Right ventricle myocardium inferior (tissue), 1 donor: ENCODE measurements at places on chromosomes 1 and 21.

DNA sequence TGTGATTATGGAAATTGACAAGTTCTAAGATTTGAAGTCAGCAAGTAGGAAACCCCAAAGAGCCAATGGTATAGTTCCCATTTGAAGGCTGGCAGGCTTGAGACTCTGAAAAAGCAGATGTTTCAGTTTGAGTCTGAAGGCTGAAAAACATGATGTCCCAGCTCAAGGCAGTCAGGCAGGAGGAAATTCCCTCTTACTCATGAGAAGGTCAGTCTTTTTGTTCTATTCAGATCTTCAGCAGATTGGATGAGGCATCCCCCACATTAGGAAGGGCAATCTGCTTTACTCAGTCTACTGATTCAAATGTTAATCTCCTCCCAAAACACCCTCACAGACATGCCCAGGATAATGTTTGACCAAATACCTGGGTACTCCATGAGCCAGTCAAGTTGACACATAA lies 372.5 kb upstream of the ST6GALNAC5 start:
- DNase-seq: no peak

DNA sequence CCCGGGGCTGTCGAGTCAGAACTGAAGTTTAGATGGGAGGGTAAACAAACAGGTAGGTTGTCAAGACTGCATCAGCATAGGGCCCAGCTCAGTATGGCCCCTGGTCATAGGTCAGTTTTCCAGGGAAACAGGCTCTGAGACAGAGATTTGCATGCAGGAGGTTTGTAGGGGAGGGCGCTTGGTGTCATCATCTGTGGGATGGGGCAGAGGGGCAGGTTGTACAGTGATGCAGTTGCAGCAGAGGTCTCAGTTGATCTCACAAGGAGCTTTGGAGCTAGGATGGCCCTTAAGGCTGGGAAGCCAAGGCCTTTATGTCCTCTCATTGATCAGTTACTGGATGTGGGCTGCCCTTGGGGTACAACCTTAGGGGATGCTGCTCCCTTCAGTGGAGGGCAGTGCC lies 38.5 kb upstream of the KCNA10 start:
- DNase-seq: no peak

DNA sequence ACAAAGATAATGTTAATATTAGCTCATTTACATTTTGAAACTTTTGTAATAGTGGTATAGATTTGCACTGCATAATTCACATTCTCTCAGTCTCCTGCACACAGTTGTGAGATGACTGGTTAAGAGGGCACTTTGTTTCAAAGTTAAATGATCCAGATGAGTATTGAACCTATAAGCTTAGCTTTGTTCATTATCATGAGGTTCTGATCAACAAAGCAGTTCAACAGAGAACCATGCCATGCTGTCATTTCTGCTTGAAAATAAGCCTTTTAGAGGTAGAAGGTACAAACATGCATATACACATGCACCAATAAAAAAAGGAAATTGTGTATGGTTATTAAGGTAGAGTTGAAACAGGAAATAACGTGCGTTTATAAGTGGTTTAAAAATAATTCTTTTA lies 4.8 kb downstream of the RAP1A start:
- no peak for DNase-seq

DNA sequence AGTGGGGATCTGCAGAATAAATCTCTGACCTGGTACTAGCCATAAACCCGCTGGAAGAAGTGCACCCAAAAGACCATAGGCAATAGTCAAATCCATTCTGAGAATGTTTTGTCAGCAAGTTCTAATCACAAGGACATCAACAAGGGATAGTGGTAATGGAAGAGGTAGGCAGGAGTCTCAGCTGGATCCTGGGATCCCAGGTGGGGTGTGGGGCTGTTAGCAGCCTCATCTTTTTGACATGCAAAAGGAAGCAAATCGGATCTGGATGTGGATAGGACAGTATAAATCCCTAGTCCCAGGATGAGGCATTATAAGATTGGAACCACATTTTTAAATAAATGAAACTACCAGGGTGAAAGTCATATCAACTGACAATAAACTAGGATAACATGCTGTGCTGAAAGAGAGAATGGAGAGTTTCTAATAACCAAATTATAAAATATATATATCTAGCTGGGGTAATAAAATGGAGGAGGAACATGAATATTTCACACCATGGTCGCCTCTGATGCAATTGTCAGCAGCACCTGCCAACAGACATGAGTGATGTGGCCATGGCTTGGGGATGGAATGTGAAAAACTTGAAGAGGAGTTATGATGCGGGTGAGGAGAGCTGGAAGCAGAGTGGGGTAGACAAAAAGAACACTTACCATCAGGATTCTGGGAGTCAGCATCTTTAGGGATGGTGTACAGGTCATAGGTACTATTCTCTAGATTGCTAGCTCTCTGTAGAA lies 23.7 kb upstream of the PEX19 start:
- DNase-seq: no peak
